ENCODE measurements at places on chromosomes 11 and 22.

DNA sequence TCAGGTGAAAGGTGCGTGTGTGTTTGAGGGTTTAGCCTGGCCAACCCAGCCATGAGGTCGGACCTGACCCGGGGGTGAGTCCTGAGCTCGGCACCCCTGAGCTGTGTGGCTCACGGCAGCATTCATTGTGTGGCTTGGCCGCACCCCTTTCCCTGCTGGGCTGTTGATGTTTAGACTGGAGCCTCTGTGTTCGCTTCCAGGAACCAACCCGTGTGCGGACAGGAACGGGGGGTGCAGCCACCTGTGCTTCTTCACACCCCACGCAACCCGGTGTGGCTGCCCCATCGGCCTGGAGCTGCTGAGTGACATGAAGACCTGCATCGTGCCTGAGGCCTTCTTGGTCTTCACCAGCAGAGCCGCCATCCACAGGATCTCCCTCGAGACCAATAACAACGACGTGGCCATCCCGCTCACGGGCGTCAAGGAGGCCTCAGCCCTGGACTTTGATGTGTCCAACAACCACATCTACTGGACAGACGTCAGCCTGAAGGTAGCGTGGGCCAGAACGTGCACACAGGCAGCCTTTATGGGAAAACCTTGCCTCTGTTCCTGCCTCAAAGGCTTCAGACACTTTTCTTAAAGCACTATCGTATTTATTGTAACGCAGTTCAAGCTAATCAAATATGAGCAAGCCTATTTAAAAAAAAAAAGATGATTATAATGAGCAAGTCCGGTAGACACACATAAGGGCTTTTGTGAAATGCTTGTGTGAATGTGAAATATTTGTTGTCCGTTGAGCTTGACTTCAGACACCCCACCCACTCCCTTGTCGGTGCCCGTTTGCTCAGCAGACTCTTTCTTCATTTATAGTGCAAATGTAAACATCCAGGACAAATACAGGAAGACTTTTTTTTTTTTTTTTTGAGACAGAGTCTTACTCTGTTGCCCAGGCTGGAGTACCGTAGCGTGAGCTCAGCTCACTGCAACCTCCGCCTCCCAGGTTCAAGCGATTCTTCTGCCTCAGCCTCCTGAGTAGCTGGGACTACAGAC lies 53.9 kb upstream of the PPP6R3 start:
- no peak for DNase-seq

DNA sequence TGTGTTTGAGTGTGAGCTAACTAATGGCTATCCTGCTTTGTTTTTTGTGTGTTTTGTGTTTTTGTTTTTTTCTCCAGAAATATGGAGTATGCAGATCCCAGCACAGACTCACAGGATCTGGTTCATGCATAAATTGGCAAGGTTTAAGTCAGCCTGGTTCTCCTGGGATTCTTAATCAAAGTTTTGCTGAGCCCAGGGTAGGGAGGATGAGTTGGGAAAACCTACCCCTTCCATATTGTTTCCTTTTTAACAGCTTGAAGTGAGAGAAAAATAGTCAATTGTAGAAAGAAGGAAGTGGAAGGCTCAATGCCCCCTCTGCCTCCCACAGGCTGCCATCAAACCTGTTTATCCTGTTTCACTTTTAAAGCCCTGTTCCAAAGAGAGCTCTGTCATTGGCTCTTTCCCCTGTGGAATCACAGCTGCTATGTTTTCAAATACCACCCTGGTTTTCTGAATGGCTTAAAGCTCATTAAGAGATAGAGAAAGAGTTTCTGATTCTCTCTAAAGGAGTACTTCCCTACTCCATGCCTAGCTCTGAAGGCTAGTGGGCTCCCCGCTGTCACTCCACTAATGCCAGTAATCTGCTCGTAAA lies 23.4 kb upstream of the CADM1 start:
- DNase-seq = no peak

GRCh38 chr11:7531011-7531410 lies 17.2 kb downstream of the PPFIBP2 start:
- DNase-seq = no peak

GRCh38 chr11:76793391-76794291 lies 10.5 kb downstream of the TSKU start:
- DNase-seq = no peak

- no peak for DNase-seq
These were observed 20.1 kb downstream of the OOSP3 start for GRCh38 chr11:59898650-59899049.

DNA sequence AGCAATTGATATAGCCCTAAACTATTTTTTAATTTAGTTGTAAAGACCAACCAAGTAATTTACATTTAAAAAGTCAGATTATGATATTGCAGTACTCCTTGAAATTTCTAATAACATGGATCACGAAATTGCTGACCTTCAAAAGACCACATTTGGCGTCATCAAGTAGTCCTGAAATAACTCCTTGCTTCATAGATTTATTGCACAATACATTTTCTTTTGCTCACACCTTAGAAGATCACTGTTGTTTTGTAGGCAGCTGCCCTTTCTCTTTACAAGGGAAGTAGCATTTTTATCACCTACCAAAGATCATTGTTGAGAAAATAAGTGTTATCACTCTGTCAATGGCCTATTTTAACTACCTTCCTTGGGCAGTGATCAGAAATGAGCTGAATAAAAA lies 815.8 kb downstream of the METTL15 start:
- no peak for DNase-seq

DNA sequence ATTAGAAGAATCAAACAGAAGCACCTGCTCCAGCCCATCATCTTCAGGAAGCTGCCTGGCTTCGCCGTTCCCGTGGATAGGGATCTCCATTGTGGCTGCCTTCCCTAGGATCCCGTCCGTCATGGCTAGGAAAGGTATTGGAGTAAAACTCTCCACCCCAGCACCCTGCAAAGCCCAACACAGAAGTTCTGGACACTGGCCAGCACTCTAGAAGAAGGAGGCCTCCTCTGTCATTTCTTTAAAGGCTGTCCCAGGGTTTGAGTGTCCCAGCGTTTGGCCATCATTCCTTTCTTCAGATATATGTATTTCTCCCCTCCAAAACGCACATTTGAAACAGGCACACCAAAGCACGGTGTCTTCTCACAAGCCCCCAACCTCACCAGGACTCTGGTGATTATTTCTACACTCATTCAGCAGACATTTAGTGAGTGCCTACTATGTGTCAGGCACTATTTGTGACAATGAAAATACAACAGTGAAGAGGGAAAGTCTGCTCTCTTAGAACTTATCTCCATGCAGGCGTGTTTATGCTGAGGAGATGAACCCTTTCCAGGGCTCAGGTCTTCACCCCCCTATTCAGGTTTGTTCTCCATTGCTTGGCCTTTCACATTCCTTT lies 724 bp downstream of the ARFIP2 start:
- no peak for DNase-seq

- no peak for DNase-seq
These were observed 16.6 kb upstream of the EFCAB6 start for GRCh38 chr22:43828725-43828997.

- no peak for DNase-seq
These were observed 18.4 kb downstream of the PHF21A start for GRCh38 chr11:46102843-46103242.

GRCh38 chr11:8164746-8165145 lies 4.1 kb downstream of the RIC3 start:
- DNase-seq = no peak

- no peak for DNase-seq
These were observed 7.8 kb upstream of the TNFRSF13C start for GRCh38 chr22:41934284-41935014.

DNA sequence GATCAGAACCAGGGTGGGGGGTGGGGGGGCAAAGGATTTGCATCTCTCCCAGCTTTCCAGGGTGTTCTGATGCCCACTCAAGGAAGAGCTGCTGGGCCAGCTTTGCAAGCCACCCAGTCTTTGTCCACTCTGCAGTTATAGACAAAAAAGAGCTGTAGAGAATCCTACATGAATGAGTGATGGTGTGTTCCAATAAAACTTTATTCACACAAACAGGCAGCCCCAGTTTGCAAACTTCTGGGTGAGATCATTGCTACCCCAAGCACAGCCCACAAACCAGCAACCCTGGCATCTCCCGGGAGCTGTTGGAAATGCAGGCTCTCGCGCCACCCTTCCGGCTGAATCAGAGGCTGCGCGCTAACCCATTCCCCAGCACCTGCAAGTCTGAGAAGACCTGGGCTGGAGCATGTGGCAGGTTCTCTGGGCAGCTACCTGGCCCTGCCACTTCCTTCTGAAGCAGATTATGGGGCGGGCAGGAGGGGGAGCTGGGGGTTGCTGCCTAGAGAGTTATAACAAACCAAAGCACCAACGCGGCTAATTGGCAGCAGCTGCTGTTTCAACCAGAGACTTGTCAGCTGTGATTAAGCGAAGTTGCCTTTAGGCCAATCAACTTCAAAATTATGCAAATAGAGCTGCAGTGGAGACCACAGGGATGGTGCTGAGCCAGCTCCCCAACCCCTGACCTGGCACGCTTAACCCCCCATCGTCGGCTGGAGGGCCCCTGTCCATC lies 3.8 kb upstream of the SHISAL1 start:
- no peak for DNase-seq

GRCh38 chr11:44445500-44446365 lies 119.7 kb upstream of the CD82 start:
- no peak for DNase-seq

DNA sequence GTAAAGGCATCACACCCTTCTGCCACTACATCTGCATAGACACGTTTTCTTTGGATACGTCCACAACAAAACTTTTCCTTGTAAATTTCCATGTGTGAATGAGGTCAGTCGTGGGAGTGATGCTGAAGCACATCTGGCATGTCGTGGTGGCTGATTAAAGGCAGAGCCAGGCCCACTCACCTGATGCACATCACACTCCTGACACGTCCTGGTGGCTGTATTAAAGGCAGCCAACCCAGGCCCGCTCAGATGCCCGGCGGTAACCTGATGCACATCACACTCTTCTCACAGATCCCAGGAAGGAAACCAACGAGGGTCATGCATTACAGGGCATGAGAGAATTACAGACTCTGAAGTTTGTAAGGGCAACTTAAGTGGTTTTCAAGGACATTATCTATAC lies 321.6 kb upstream of the B3GAT1 start:
- no peak for DNase-seq

- DNase-seq = no peak
These were observed 59.6 kb upstream of the PPARA start for GRCh38 chr22:46090631-46091201.

- DNase-seq = no peak
These were observed 61.6 kb downstream of the METTL15 start for GRCh38 chr11:28169816-28170215.

Measured in esophagus squamous epithelium (tissue), 5 donors.